ENCODE measurements at places on chromosomes 7 and 10. TPM values are rescaled to one million over a fixed set of nuclear protein-coding genes. Genes with fewer than 3 reads are reported as not detected.

Gene LIPJ
- total RNA-seq = not detected

Gene PTPRN2
- 158 TPM for total RNA-seq

Gene RINT1
- total RNA-seq = 20.7 TPM

Gene STEAP4
- 0.58 TPM for total RNA-seq

Gene LRRC18
- total RNA-seq = not detected

Gene FANK1
- total RNA-seq = 2.7 TPM

Gene STRA8
- not detected for total RNA-seq

Gene PIP
- not detected for total RNA-seq

Gene FFAR4
- total RNA-seq = 2.0 TPM

Gene TMEM176A
- 9.4 TPM for total RNA-seq
